ENCODE measurements at places on chromosomes 12 and 14.

DNA sequence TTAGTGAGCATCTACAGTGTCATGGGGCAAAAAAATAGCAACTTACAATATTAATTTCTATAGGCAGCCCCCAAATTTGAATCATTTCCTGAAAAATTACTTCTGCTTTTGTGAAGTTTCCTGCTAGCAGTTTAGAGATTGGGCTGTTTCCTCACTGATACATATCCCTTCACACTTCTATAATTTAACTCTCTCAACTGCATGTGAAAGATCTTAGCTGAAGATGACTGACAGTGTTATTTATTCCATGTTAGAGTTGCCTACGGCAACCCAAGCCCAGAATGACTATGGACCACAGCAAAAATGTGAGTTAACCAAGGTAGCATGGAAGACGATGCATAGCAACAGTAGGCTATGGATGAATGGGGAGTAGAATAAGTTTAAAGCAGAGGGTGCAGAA, at the start of gene KLRG1:
KLRG1 (plus strand) TSS at position 134 of the 400 bp plus-strand sequence; CDS start at position 224, 90 bp downstream.
- DNase-seq: no peak

DNA sequence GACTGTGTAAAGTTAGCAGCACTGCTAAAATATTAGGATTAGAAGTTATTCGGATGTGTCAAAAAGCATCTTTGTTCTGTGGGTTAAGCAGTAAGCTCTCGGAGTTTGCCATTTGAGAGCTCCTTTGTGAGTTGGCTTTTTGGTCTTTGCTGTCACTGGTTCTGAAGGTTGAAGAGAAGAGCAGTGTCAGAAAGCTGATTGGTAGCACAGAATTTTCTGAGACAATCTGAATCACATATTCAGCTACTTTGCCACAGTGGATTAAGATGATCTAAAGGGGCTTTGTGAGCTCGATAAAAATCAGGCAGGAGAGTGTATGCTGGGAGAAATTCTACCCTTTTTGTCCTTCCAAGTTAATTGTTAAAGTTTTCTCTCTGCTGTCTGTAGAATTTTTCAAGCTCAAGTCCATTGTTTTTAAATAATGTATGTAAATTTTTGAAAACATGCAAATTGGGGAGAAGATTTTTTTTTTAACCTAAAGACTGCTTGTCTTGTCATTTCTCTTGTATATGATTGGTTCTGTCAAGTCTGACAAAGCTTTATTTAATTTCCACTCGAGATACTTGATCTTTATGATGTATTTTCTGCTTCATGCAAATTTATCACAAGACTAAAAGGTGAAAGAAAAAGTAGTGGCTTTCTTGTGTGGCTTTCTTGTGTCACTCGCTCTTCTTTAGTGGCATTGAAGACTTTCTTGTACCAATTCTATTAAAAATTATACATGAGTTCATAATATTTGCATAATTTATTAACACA, 307.3 kb downstream of the EGLN3 start:
- DNase-seq: no peak

GRCh38 chr14:34714320-34715126, at the start of gene CFL2:
CFL2 (minus strand) TSS chr14:34714593; CDS start chr14:34714540, 53 bp downstream.
- peak; percentile 72 for DNase-seq

DNA sequence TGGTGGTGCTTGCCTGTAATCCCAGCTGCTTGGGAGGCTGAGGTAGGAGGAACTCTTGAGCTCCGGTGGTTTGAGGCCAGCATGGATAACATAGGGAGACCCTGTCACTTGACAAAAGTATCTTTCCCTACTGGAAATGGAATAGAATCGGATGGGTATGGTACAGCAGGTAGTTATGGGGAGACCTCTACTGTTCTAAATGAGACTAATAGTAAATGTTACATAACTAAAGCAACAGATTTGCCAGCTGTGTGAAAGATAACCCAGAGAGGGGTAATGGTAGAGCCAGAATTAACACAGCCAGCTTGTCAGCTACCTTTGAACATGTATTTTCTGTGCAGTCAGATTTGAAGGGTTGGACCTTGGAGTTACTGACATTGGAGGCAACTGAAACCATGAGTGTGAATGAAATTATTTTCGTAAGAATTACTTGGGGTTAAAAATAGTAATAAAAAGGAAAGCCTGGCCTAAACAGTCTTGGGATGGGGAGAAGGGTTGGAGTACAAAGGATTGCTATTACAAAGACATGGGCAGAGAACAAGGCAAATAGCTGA, 21.7 kb upstream of the NUP107 start:
- DNase-seq: no peak
